ENCODE measurements at places on chromosomes 1 and 21. TPM values are rescaled to one million over a fixed set of nuclear protein-coding genes. Genes with fewer than 3 reads are reported as not detected.

DNA sequence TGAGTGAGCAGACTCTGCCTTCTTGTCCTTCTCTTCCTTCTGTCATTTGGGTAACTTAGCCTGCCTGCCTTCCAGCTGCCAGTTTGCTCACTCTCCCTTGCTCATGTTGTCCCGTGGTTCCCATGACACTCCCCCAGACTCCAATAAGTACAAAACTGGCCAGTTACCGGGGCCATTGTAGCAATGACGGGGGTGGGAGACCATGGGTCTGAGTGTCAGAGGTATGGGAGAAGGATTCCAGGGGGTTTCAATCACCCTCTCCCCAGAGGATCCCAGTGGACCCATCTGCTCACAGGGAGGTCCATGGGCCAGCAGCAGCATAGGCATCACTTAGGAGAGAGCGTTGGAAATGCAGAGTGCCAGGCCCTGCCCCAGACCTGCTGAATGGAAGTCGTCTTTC is 51.3 kb downstream of the CAPN9 start:
- DNase-seq, result no peak

RHD gene
- 0.30 TPM for total RNA-seq

IGSF21 gene
- 32.0 TPM for total RNA-seq

LAD1 gene
- total RNA-seq, result 4.5 TPM

- DNase-seq, result no peak
These were observed 43.9 kb upstream of the SGIP1 start for GRCh38 chr1:66489972-66490601.

GRCh38 chr1:230979389-230979716 is 459 bp downstream of the ARV1 start:
- no peak for DNase-seq

GRCh38 chr1:93338387-93339146 is 7.1 kb upstream of the DR1 start:
- no peak for DNase-seq

PDZK1 gene
- total RNA-seq, result 1.3 TPM

GRCh38 chr1:164794356-164794755 is 235.4 kb downstream of the PBX1 start:
- no peak for DNase-seq

GRCh38 chr1:69551476-69552324 is 16.0 kb upstream of the LRRC7 start:
- DNase-seq, result no peak

DNA sequence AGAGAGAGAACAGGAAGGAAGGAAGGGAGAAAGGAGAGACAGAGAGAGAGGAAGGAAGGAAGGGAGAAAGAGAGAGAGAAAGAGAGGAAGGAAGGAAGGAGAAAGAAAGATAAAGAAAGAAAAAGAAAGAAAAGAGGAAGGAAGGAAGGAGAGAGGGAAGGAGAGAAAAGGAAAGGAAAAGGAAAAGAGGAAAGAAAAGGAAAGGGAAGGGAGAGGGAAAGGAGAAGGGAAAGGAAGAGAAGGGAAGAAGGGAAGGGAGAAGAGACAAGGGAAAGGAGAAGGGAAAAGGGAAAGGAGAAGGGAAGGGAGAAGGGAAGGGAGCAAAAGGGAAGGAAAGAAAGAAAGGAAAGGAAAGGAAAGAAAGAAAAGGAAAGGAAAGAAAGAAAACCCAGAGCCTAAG is 404.6 kb downstream of the DISC1 start:
- no peak for DNase-seq

- DNase-seq, result no peak
These were observed 67.0 kb downstream of the EIF2B3 start for GRCh38 chr1:44919400-44919799.

DNA sequence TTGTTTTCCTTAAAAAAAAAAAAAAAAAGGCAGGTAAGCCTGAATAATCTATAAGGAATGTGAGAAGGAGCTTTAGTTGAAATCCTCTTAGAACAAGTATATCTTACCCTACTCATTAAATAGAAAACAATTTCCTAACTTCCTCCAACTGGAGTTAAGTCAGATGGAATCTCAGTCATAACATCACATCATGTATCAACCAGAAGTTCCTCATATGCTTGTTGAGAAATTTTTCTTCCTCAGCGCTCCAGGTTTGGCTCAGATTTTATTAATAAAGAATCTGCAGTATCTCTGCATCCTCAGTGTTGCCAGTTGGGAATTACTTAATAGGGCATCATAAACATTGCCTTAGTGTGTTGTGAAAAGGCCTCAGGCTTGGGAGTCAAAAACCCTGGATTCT is 37.6 kb downstream of the DUSP10 start:
- no peak for DNase-seq

- DNase-seq, result no peak
These were observed 1.2 kb upstream of the CDA start for GRCh38 chr1:20587661-20588053.

RAB3B gene
- 29.6 TPM for total RNA-seq

DNA sequence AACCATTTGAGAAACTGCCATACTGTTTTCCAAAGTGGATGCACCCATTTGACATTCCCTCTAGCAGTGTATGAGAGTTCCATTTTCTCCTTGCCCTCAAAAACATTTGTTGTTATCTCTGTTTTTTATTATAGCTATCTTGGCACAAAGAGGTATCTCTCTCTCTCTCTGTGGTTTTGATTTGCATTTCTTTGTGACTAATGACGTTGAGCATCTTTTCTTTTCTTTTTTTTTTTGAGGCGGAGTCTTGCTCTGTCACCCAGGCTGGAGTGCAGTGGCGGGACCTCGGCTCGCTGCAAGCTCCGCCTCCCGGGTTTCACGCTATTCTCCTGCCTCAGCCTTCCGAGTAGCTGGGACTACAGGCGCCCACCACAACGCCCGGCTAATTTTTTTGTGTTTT is 17.4 kb upstream of the ZMYM6 start:
- no peak for DNase-seq

C8B gene
- total RNA-seq, result not detected

DNA sequence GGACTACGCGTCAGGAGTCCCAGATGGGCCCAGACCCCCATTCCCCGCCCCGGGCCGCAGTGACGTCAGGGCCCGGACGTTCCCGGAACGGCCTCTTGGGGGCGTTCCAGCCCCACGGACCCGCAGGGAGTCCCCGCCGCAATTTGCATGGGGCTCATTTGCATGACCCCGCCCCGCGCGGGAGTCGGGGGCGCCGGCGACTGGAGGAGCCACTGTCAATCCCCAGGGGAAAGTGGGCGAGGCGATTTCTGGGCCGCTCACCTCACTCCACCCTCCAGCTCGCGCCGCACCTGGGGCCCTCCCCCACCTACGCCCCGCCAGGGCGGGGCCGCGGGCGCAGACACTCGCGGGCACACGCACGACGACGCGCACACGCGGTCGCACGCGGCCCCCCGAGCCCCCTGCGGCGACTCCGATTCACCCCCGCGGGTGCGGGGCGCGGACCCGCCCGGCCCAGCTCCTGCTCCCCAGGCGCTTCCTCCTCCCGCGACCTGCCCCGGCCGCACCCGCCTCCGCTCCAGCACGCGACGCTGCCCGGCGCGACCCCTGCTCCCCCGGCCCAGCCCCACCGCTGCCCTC is 13.2 kb downstream of the AGRN start:
- DNase-seq, result peak; percentile 99

KRTAP19-3 gene
- total RNA-seq, result not detected

GRCh38 chr1:243956450-243956849 is 94.6 kb upstream of the ZBTB18 start:
- DNase-seq, result no peak

GRCh38 chr1:64550946-64551605 is 81.1 kb downstream of the CACHD1 start:
- no peak for DNase-seq

- DNase-seq, result no peak
These were observed 158.4 kb downstream of the SEC16B start for GRCh38 chr1:177811429-177811828.

BCAN gene
- 4.1 TPM for total RNA-seq

DNA sequence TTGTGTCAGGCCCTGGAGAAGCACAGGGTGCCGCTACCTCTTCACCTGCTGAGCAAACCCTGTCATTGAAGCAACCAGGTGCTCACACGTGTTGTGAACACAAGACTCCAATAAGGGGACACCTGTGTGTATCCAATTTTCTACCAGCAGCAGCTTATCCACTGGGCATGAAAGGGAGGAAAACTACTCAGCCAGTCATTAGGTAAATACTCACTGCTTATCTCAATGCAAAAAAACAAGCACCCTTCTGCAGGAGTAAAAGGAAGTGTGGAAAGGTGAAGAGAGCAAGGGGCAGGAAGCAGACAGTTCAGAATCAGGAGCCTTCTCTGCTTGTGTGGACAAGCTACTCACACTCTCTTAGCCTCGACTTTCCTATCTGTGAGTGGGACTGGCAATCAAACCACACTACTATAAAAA is 148.9 kb downstream of the ETS2 start:
- DNase-seq, result no peak

GRCh38 chr1:41994195-41994894 is 75.6 kb upstream of the HIVEP3 start:
- DNase-seq, result no peak

DNA sequence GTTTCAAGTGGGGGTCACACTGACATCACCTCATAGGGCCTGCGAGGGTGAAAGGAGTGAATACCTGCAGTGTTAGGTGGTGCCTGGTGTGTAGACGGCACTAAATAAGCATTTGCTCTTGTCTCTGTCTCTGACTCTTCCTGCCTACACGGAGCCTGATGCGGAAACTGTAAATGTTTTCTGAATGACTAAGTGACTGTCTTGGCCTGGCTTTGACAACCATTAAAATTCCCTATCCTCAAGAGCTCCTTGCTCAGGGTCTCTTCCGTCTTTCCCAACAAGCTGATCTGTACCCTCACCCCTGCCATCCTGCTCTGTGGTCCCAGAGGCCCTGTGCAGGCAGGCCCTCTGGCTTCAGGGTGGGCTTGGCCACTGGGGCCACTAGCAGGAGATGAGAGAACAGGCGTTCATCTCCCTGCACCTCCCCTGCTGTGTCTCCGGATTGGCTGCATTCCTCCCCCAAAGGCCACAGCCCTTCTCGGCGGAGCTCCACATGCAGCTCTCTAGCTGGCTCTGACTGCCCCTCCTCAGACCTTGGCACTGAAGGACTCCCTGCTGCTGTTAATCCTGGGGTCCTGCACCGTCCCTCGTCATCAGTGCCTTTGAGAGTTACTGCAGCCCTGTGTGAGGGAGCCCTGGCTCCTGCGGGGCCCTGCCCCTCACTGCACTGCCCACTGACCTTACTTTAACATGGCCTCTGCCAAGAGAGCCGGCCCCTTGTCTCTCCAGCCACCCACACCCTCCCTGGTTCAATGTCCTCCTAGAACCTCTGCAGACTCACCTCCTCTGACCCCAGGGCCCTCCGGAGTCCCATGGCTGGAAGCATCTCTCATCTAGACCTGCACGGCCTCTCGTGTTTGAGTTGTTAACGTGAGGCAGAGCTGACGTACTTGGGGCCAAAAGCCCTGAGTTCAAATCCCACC is 211.1 kb downstream of the MATN1 start:
- DNase-seq, result peak; percentile 72

DNA sequence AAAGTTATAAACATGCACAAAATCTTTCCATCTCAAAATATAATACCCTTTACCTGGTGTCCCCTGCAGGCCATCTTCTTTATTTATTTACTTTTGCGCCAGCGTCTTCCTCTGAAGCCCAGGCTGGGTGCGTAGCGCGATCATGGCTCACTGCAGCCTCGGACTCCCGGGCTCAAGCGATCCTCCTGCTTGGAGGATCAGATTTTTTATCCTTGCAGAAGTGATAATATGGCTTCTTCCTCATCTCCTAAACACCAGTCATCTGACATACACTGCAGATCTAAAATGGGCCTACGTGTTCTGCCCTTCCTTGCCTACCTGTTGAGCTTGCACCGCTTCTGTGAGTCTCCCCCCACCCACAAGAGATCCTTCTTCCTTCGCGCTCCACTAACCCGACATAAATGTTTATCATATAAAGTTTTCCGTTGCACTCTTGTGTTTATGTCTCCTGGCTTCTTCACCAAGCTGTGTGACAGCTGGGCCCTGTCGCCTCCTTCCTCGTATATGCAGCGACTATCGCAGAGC is 506 bp upstream of the SRP9 start:
- DNase-seq, result no peak

- DNase-seq, result no peak
These were observed 83.1 kb upstream of the CTTNBP2NL start for GRCh38 chr1:112312879-112313278.

GRCh38 chr1:217090060-217090911 is 367.1 kb upstream of the ESRRG start:
- peak; percentile 11 for DNase-seq

DNA sequence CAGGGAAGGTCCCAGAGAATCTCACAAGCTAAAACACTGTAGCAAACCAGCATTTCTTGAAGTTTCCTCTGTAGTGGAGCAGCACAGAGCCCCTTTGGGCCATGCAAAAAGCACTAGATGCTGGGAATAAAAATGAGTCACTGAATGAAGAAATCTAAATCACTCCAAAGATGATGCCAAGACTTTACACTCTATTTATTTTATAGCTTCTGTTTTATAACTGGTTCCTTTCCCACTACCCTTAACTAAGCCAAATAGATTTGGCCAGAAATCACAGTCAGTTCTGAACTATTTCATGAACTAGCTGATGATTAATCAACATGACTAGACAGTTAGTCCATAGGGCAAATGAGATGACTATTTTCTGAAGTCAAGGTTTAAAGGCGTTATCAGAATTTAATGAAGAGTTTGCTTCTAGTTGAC is 89.5 kb downstream of the SCMH1 start:
- no peak for DNase-seq

DNA sequence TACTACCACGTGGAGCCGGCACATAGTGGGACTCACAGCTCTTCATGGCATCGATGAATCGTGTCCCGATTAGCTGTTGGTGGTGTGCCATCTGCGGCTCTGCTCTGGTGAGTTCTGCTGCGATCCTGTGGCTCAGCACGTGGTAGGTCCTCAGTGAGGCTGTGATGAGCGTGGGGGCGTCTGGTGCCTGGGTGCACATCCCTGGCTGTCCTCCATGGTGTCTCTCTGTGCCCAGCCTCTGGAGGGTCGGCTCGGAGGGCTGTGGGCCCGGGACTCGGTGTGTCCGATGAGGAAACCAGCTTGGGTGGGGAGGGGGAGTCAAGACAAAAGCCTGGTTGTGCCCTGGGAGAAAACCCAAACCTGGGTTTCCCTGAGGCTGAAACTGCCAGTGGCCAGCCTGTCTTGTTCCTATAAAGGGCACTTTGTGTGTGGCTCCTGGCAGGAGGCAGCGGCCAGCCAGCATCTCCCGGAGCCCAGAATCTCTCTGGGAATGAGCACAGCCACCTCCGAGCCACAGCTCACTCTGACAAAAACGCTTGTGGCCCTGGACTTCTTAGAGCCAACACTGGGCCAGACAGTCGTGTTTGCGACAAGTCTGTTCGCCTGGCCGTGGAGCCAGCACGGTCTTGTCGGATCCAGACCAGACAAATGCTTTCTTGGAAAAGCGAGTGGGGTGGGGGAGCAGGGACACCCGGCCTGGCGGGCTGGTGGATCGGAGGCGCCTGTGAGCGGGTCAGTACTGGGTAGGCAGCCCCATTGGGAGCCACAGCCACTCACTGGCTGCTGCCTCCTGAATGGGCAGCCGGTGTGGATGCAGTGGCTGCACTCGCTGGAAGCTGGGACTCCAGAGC is 31.8 kb downstream of the SPSB1 start:
- peak; percentile 62 for DNase-seq
